ENCODE measurements at places on chromosomes 4 and X.

- no peak for DNase-seq
Observed at GRCh38 chrX:19956306-19956705, 34.6 kb downstream of the BCLAF3 start.

- no peak for DNase-seq
Observed at GRCh38 chrX:14670819-14671218, 141.5 kb downstream of the GLRA2 start.

DNA sequence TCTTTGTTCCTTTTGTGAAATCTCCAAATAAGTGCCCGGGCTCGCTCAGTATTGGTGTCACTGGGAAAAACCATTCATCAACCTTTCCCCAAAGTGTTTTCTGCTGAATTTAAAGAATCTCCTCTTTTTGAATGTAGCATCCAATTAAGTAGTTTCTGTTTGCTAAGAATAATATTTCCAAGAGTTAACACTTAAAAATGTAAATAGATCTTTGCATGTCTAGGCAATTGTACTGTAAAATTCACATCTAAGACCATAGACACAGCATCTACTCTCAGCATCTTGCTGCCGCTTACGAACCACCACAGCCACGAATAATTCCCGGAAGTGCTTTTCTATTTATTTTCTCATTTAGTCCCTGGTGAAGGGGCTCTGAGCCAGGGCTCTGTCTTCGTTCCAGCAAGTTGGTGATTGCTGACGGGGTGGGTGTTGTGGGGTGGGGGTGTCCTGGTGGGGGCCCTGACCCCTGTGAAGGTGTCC, 1.4 kb downstream of the NSG1 start:
- no peak for DNase-seq

- DNase-seq = no peak
Observed at GRCh38 chr4:57100979-57101651, 9.1 kb downstream of the IGFBP7 start.

DNA sequence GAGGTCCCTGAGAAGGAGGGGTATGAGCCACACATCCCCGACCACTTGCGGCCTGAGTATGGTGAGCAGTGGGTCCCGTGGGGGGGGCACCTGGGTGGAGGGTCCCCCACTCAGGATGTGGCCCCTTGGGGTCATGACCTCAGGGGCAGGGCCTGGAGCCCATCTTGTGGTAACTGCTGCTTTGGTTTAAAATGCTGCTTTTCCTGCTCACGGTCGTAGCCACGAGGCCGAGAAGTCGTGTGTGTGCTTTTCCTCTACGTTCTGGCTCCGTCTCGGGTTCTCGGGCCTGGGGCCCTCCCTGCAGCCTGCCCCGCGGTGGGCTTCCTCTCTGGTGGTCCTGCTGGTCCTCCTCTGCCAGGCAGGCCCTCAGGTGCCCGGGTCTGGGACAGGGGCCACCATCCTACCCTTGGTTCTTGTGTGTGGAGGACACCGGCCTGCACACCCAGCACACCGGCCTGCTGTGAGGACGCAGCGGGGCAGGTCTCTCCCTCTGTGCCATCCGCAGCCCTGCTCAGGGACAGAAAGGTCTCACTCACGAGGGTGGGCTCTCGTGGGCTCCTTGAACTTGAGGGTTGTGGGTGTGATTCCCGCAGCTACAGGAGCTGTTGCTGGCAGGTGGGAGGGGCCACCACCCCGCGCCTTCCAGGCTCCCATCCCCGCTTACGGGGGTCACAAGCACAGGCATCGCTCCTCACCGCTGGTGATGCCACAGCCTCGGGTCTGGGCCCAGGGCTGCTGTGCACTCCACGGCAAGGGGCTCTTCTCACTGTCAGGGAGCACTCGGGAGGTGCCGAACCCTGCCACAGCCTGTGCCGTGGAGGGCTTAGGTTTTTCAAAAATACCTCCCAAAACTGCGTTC, 19.6 kb downstream of the UVSSA start:
- no peak for DNase-seq

- no peak for DNase-seq
Observed at GRCh38 chr4:162849937-162850336, 316.8 kb downstream of the NAF1 start.

- no peak for DNase-seq
Observed at GRCh38 chr4:161653697-161654096, 510.1 kb downstream of the FSTL5 start.

- no peak for DNase-seq
Observed at GRCh38 chr4:1851575-1852410, 4.2 kb downstream of the LETM1 start.

DNA sequence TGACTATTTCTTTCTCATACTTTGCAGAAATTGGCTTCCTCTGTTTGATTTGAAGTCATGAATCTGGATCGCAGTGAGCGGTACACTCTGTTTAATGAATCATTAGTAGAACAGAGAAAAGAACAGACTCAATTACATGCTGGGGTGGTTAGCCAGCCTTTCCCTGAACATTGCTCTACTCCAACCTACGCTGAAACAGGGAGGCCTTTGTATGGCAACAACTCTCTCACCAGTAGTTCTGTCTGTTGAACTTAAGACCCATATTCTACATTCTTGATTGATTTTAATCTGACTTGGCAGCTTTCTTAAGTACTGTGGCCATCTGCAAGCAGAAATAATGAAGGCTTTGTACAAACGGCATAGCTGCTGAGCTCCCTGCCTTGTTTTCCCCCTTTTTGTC, 19.0 kb upstream of the AP1S2 start:
- DNase-seq = no peak

- no peak for DNase-seq
Observed at GRCh38 chr4:1403591-1404572, 2.4 kb downstream of the NKX1-1 start.

GRCh38 chrX:39242187-39242586, 440.9 kb downstream of the MID1IP1 start:
- no peak for DNase-seq

GRCh38 chrX:47222751-47223350, 4.4 kb downstream of the CDK16 start:
- DNase-seq = no peak

Data from GF-D8 (cell line).